ENCODE measurements at places on chromosomes 2 and 18. TPM values are rescaled to one million over a fixed set of nuclear protein-coding genes. Genes with fewer than 3 reads are reported as not detected.

The CD8A gene
- polyA plus RNA-seq = 2.1 TPM

The LINC00305 gene
- polyA plus RNA-seq = not detected

The LYPD1 gene
- polyA plus RNA-seq = 4.0 TPM

The ANKRD23 gene
- 4.2 TPM for polyA plus RNA-seq

The DYNAP gene
- polyA plus RNA-seq = 0.37 TPM

DNA sequence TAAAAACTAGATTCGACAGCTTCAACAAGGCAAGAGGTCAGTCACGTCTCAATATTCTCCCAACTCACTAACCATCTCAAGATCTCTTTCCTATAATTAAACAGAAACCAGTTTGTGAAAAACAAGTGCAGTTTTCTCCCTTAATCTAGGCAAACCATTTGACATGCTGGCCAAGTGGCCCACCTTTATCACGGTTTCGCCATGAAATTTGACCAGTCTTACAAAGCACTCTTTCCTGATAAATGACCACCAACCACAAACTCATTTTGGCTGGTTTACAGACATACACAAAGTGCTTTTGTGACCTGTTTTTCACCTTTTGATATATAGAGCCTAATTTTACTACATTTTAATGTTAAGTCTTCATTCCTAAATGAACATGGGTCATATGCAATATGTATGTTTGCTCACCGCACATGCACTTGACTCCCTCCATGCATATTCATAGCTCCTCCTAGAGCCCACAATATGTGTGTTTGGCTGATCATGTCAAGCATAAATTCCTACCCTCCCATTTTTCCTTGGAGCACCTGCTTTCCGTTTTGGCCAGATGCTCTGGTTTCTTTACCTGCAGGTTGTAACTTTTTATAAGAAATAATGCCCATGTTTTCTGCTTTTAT lies 385.1 kb downstream of the RAD51AP2 start:
- H3K36me3 ChIP-seq = no peaks in the 10 kb centered on the region
- H3K4me3 ChIP-seq = no peak overlapping the region

DNA sequence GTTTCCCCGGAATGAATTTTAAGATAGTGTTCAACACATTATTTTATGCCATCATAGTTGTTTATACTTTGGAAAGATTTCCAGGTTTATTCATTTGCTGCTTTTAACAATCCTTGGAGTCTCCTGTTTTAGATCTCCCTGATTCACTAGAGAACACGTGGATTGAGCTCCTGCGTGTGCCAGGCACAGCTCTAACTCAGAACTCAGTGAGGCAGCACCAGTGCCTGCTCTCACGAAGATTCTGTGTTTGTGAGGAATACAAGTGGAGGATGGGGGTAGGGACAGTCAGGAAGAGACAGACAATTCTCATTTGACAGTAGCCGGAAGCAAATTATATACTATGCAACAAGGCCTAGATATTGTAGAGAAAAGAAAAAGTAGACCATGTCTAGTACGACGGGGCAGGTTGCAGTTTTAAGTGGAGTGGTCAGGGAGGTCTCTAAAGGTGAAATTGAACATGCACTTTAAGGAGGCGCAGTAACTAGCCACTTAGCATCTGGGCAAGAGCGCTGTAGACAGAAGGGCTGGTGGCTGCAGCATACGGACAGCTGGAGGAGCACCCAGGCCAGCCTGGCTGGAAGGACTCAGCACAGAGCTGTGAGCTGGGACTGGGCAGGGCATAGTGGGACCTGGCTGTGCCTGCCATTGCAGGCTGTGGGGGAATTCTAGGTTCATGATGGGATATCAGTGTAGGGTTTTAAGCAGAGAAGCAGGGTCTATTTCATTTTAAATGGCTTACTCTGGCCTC lies 24.3 kb downstream of the RNF144A start:
- DNase-seq = no peak
- H3K27me3 ChIP-seq = no peaks in the 10 kb centered on the region
- no peak overlapping the region for H3K4me3 ChIP-seq
- H3K36me3 ChIP-seq = no peaks in the 10 kb centered on the region
- H3K27ac ChIP-seq = no peak overlapping the region

DNA sequence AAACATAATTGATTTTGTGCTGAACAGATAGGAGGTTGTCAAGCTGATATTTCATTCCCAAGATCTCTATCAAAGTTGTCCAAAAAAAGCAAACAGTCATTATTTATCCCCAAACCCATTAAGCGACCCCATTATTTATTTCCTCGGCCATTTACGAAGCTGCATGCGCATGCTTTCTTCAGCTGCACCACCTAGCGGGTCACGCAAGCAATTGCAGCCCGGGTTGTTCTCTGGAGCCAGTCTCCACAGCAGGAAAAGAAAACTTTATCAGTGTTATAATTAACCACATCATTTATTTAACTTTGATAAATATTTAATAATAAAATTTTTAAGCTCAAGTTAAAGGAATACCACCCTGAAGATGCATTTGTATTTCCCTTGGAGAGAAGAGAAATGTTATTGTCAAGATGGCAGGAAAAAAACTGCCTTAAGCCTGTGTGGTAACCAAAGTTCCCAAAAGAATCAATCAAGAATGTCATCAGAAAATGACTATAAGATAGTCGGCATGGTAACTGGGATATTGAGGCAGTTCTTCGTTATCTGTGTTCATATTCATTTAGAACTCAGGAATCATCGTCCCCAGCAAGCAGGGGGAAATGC lies 304.7 kb downstream of the FBXO15 start:
- DNase-seq = peak; percentile 6
- H3K4me1 ChIP-seq = no peaks in the 10 kb centered on the region
- no peaks in the 10 kb centered on the region for H3K36me3 ChIP-seq
- H3K27me3 ChIP-seq = peaks cover 5% of the 10 kb centered on the region
- H3K27ac ChIP-seq = no peak overlapping the region

GRCh38 chr2:57510704-57511103 lies 535.9 kb upstream of the VRK2 start:
- no peak overlapping the region for H3K27ac ChIP-seq
- H3K4me3 ChIP-seq = no peak overlapping the region
- H3K27me3 ChIP-seq = no peaks in the 10 kb centered on the region
- no peaks in the 10 kb centered on the region for H3K36me3 ChIP-seq
- no peak for DNase-seq

DNA sequence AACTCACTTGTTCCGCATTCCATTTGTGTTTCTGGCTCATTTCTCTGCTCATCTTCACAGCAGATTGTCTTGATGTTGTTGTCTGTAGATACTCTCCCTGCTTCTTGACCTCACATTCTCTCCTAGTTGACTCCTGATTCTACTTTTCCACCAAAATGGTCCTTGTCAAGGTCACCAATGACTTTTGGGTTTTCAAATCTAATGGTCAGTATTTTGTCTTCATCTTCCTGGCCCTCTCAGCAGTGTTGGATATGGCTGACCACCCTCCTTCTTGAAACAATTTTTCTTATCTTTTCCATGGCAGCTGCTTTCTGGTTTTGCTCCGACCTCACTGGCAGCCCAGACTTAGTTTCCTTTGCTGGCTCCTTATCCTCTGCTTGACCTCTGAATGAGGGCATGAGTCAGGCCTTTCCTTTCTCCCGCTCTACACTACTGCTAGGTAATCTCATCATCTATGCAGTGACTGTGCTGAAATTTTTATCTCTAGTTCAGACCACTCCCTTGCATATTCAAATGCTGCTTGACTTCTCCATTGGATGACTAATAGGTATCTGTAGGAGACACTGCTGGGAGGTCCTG lies 386.6 kb upstream of the SPRED2 start:
- no peaks in the 10 kb centered on the region for H3K36me3 ChIP-seq
- no peak for DNase-seq
- no peak overlapping the region for H3K27ac ChIP-seq
- H3K4me1 ChIP-seq = no peaks in the 10 kb centered on the region

GRCh38 chr2:11187083-11187619 lies 31.9 kb downstream of the SLC66A3 start:
- H3K4me1 ChIP-seq = no peaks in the 10 kb centered on the region
- no peaks in the 10 kb centered on the region for H3K27me3 ChIP-seq
- H3K36me3 ChIP-seq = peaks cover 39% of the 10 kb centered on the region
- no peak for DNase-seq
- H3K4me3 ChIP-seq = no peak overlapping the region

DNA sequence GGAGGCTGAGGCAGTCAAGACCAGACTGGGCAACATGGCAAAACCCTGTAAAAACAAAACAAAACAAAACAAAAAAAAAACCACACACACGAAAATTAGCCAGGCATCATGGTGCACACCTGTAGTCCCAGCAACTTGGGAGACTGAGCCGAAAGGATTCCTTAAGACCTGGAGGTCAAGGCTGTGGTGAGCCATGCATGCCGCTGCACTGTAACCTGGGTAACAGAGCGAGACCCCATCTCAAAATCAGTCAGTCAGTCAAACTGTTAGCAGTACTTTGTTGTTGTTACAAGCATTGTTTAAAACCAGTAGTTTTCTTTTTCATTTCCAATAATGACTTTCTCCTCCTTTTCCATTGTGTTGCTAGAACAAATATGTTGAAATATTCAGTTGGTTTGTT lies 21.7 kb downstream of the EPB41L5 start:
- no peaks in the 10 kb centered on the region for H3K4me1 ChIP-seq
- H3K27ac ChIP-seq = no peak overlapping the region
- H3K27me3 ChIP-seq = no peaks in the 10 kb centered on the region
- no peak overlapping the region for H3K4me3 ChIP-seq

DNA sequence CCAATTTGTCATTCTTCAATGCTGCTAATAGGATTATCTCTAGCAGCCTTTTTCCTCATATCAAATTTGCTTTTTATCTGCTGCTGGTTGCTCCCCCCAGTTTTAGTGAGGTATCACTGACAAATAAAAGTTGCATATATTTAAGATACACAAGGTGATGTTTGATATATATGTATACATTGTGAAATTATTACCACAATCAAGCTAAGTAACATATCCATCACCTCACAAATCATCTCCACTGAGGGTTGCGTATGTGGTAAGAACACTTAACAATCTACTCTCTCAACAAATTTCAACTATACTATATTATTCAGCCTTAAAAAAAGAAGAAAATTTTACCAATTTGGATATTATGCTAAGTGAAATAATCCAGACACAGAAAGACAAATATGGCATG lies 30.5 kb upstream of the UBE2E3 start:
- no peak overlapping the region for H3K4me3 ChIP-seq
- H3K27me3 ChIP-seq = no peaks in the 10 kb centered on the region
- no peak for DNase-seq
- H3K27ac ChIP-seq = no peak overlapping the region
- no peaks in the 10 kb centered on the region for H3K36me3 ChIP-seq

DNA sequence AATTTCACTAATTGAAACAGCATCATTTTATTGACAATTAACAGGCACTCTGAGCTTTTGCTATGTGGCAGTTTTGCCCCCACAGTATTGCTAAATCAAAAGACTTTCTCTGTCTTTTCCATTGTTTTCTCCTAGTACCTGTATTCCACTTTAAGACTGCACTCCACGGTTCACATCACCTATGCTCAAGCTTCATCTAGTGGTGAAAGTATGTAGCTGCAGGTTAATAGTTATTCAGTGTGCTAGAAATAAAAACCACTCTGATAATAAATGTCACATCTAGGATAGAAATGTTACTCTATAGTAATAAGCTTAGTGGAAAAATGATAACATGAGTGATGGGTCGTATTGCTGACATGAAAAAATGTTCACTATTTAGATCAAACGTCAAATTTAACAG lies 24.6 kb downstream of the ARL6IP6 start:
- H3K4me3 ChIP-seq = no peak overlapping the region
- peaks cover 15% of the 10 kb centered on the region for H3K36me3 ChIP-seq
- no peak for DNase-seq
- H3K4me1 ChIP-seq = no peaks in the 10 kb centered on the region
- H3K27ac ChIP-seq = no peak overlapping the region

- H3K4me1 ChIP-seq = no peaks in the 10 kb centered on the region
- H3K27ac ChIP-seq = no peak overlapping the region
- H3K4me3 ChIP-seq = no peak overlapping the region
- no peak for DNase-seq
Measured at GRCh38 chr2:149387411-149387810, 57.0 kb downstream of the LYPD6 start.
